ENCODE measurements at places on chromosomes 4 and X. TPM values are rescaled to one million over a fixed set of nuclear protein-coding genes. Genes with fewer than 3 reads are reported as not detected.

GRCh38 chr4:2093265-2093664 lies 34.1 kb downstream of the NAT8L start:
- DNase-seq: no peak

DNA sequence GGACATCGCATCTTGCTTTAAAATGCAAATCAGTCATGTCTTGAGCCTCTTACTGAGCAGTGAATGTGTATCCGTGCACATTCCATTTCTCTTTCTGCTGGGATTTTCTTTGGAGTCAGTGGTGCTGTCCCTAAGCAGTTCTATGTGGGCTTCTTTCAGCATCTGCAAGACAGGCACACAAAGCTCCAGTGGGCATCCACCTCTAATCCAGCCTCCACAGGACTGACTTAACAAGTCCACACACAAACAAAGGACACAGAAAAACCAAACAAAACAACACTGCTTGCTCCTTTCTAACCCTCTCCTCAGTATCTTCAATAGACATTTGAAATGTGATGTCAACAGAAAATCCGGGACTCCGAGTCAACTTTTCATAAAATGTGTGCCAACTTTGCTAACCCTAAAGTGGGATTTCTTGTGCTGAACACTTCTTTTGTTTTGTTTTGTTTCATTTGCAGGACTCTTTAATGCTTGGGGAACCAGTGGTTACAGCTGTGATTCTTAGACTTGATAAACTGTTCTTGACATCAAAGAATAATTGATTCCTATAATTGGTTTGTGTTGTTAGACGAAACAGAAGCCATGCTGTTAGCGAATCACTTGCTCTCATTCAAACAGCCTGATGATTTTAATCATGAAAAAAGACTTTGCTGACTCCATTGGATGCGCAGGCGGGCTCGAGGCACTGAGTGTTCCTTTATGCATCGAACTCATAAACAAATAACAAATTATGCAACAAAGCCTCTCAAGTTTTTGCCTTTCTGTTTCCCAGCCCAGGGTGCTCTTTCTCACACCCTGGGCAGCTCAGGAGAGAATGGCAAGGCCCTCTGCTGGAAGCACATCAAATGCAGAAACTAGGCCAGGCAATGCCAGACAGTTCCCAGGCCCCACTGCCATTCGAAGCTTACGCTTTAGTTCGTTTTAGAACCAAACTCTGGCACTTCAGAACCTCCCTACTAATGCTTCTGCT lies 20.1 kb downstream of the ETNPPL start:
- no peak for DNase-seq

- DNase-seq: no peak
Measured at GRCh38 chr4:102687982-102688433, 72.8 kb downstream of the MANBA start.

DNA sequence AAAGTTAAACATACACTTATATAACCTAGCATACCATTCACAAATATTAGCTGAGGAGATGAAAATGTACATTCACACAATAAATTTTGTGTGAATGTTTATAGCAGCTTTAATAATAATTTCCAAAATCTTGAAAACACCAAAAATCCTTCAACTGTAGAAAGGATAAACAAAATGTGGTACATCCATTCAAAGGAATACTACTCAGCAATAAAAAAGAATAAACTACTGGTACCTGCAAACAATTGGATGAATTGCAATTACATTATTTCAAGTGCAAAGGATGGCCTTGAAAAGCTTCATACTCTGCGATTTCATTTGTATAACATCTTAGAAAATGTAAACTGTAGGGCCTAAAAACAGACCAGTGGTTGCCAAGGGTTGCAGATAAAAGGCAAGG lies 11.7 kb upstream of the RPS6KA6 start:
- no peak for DNase-seq

GRCh38 chr4:169440446-169440845 lies 169.7 kb upstream of the SH3RF1 start:
- no peak for DNase-seq

GRCh38 chr4:131348263-131348662 lies 1800.8 kb upstream of the PCDH10 start:
- no peak for DNase-seq

DNA sequence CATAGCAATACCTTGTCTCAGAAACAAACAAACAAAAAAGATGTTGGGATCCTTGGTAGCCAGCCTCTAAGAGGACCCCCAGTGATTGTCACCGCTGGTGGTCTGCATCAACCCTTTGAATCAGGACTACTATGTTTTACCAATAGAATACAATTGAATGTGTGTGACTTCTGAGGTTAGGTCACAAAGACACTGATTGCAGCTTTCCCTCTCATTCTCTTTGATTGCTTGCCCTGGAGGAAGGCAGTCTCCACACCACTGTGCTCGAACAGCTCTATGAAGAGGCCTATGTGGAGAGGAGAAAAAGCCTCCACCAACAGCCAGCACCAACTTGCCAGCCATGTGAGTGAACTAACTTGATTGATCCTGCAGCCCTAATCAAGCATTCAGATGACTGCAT lies 2.8 kb upstream of the SMIM14 start:
- DNase-seq: no peak

GRCh38 chr4:113397114-113397701 lies 347.8 kb downstream of the ANK2 start:
- no peak for DNase-seq

- no peak for DNase-seq
Measured at GRCh38 chrX:39479856-39480255, 617.9 kb downstream of the BCOR start.

DNA sequence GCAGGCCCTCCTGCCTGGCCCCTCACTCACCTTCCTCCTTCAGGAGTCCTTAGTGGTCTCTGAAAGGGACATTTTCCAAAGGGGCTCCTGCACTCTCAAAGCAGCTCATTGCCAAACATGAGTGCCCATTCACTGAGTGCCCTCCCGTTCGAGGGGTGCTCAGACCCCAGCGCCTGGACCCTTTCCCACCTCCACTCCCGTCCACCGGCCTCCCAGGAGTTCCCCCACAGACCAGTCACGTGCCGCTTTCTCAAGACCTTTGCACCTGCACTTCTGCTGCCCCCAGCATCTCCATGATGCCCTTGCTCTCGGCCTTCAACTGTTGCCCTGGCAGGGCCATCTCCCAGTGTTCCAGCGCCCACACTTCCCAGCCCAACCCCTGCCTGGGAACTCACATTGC lies 89.5 kb downstream of the ADRA2C start:
- no peak for DNase-seq

GRCh38 chr4:182486881-182487280 lies 243.7 kb downstream of the TENM3 start:
- DNase-seq: peak; percentile 6

GRCh38 chr4:122606364-122607043 lies 14.4 kb downstream of the IL21 start:
- DNase-seq: no peak

- no peak for DNase-seq
Measured at GRCh38 chr4:98524230-98524629, 134.2 kb downstream of the TSPAN5 start.

GRCh38 chr4:110484767-110485166 lies 8.8 kb downstream of the ENPEP start:
- DNase-seq: peak; percentile 27

DNA sequence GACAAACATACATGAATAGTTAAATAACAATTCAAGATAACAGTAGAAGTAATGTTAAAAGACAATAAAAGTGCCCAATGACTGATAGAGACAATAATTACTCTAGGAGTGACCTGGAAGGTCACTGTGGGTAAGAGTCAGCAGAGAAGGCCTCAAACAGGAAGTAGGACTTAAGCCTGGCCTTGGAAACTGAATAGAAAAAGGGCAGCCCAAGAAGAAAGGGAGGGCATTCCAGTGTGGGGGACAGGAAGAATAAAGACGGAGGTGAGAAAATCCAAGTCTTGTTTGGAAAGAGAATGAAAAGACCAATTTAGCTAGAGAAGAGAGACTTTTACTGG lies 6.0 kb downstream of the P2RY4 start:
- DNase-seq: no peak

- peak; percentile 36 for DNase-seq
Measured at GRCh38 chr4:38757945-38758600, 24.7 kb downstream of the TLR10 start.

DNA sequence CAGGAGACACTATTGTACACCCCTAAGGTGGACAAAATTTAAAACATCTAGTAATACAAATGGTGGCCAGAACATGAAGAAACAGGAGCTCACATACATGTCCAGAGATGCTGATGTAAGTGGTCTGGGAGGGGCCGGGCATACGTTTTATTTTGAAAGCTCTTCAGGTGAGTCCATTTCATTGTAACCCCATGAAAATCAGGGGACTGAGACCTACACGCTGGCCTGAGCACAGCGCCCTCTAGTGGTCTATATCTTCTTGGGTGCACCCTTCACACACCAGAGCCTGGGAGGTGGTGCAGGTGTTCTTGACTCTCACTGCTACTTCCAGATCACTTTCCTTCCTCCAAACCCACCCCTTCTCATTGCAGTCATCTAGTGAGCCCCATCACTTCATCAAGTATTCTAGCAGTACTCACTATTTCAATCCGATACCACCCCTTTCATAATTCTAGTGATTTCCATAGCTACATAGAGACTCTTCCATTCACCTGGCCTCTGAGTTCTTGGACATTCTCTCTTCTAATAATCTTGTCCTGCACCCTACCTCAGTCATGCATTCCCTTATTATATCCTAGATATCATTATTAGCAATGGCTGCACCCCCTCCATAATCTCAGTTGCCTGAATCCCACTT lies 4.3 kb upstream of the TLR6 start:
- peak; percentile 80 for DNase-seq

DNA sequence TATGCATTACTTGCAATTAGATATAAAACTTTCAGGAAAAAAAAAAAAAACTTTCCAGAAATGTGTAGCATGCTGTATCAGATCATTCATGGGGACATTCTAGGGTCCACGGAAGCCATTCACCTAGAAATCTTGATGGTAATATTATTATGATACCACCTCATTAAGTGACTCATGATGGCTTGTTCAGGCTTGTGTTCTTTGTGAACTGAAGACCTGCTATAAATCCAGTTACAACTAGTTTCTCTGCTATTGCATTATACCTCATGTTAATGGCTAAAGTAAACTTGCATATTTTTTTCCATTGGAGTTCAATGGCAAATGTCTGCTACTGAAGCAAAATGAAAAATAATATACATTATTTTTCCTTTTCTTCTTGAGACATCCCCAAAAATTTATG lies 35.3 kb upstream of the PTPN13 start:
- DNase-seq: no peak

GRCh38 chr4:42906891-42907759 lies 14.6 kb downstream of the GRXCR1 start:
- no peak for DNase-seq

DNA sequence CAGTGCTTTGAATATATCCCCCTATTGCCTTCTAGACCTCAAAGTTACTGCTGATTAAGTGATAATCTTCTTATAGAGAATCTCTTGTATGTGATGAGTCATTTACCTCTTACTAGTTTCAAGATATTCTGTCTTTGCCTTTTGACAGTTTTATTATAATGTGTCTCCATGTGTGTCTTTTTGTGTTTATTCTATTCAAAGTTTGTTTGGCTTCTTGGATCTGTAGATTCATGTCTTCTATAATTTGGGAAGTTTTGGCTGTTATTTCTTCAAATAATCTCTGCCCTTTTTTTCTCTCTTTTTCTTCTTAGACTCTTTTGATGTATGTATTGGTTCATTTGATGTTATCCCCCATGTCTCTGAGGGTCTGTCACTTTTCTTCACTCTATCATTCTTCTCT lies 915.7 kb upstream of the GRIA3 start:
- DNase-seq: no peak

GRCh38 chr4:149801416-149801815 lies 14.2 kb downstream of the IQCM start:
- DNase-seq: no peak

GRCh38 chrX:45660477-45660876 lies 459.8 kb upstream of the DIPK2B start:
- DNase-seq: no peak

DNA sequence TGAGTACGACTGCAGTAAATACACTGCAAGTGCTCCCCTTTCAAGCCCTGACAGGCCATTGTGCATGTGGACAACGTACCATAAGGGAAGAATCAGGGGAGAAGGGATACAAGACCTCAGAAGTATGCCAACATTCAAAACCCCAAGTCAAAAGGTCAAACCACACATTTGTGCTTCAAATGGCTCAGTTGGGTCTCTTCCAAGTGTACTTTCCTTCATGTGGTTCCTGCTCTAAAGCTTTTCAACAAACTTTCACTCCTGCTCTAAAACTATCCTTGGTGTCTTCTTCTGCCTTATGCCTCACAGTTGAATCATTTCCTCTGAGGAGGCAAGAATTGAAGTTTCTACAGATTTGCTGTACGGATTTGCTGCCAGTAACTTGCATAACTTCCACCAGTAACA lies 305.7 kb upstream of the SLIT2 start:
- no peak for DNase-seq

DNA sequence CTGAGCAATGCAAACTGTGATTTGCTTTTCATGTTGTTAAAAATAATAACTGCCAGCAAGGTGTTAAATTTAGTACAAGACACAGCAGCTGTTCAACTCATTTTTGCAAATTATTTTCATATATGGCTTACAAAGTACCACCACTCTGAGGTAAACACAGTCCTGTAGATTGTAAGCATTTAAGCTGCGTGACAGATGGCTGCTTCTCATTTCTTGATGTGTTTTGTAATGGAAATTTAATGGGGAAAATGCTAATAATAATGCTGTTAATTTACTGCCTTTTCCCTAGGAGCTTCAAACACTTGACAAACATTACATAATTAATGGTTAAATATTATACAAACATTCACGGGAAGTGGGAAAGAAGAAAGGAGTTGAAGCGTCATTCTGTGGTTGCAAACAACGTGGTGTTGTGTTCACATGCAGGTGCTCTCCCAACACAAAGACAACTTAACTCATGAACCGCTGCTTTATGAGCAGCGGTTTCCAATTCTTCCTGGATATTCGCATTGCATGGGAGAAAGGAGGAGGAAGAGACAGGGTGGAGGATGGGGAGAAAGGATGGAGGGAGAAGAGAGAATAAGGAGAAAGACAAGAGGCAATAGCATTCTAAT lies 236.8 kb upstream of the VCX start:
- no peak for DNase-seq

- peak; percentile 51 for DNase-seq
Measured at GRCh38 chr4:7845493-7846128, 94.0 kb downstream of the AFAP1 start.

GRCh38 chr4:156280686-156281085 lies 327.0 kb upstream of the CTSO start:
- no peak for DNase-seq

GRCh38 chr4:186726426-186727168 lies 2.9 kb upstream of the FAT1 start:
- DNase-seq: peak; percentile 30

CPZ gene
- not detected for total RNA-seq

ZNF157 gene
- total RNA-seq: 0.79 TPM

SLC6A14 gene
- not detected for total RNA-seq

FABP2 gene
- total RNA-seq: not detected

MAGEB17 gene
- not detected for total RNA-seq

USP17L28 gene
- total RNA-seq: not detected

TMSB15A gene
- 0.84 TPM for total RNA-seq

F9 gene
- total RNA-seq: not detected

RGN gene
- not detected for total RNA-seq

PPP2R2C gene
- not detected for total RNA-seq

SAGE1 gene
- not detected for total RNA-seq

SLC2A9 gene
- total RNA-seq: 0.39 TPM

DCLK2 gene
- total RNA-seq: not detected

TIGD2 gene
- total RNA-seq: 2.1 TPM

MAGEC3 gene
- total RNA-seq: not detected

ATP2B3 gene
- not detected for total RNA-seq

PASD1 gene
- total RNA-seq: not detected

FAM199X gene
- total RNA-seq: 5.0 TPM

SLC6A8 gene
- 0.58 TPM for total RNA-seq

C4orf36 gene
- total RNA-seq: not detected

MAGEC2 gene
- total RNA-seq: not detected

CXCL3 gene
- total RNA-seq: not detected

Measured in activated CD4-positive, alpha-beta T cell treated with anti-CD3 and anti-CD28 coated beads for 36 hours (primary cell).